ENCODE measurements at places on chromosomes 12 and 14.

GRCh38 chr14:102027951-102028350 is 58.9 kb downstream of the HSP90AA1 start:
- DNase-seq: no peak

DNA sequence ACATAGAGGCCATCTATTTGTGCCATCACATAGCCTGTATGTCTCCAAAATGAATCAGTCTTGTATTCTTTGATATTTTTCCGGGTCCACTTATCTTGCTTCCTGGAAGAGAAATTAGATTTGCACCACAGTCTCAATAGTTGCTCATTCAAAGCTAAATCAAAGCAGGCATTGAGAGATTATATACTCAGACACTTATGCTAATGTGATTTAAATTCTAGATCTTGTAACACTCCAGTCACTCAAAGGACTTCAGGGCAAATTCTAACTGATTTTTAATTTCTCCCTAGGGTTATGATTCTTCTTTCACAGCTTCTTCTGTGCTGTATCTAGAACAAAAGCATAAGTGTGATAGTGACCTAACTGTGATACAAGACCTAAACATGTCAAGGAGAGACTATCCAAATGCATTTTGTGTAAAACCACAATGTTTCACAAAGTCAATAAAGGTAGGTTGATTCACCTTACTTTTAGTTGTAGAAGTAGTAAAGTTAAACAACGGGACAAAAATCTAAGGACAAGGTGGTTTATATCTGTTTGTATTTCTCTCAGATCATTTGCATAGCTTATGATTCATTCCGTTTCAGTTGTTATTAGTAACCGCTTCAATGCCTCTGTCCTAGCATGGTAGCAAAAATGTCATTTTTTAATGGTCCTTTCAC is 26.8 kb downstream of the PLBD1 start:
- DNase-seq: no peak

DNA sequence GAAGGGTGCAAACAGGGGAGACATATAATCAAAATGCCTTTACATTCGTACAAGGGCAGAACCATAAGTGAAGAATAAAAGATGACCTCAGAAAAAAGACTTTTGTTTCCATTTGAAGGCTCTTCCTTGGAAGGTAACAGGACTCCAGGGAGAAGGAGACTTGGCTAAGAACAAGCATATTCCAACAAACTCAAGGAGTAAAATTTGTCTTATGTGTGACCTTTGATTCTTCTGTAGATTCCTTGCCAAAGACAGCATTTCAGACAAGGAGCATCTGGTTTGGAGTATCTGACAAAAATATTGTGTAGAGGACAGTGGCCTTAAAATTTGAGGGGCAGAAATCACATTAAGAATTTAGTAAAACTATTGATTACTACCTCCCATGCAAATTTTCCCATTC is 991.9 kb downstream of the FLRT2 start:
- no peak for DNase-seq

DNA sequence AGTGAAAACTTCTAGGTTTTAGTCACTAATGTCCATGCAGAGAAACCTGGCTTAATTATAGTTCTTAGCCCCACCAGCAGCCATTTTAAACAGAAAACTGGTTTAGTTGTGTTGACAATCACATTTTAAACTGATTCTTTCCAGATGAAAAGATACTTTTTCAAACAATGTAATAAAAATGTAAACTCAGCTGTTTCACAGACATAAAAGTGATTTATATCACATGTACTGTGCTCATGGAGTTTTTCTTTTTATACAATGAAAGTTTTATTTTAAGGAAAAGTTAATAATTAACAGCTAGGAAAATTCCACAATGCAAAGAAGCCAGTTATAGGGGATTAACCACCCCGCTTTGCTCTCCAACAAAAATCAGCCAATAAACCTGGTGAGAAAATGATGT is 129.7 kb downstream of the PAX9 start:
- DNase-seq: no peak

DNA sequence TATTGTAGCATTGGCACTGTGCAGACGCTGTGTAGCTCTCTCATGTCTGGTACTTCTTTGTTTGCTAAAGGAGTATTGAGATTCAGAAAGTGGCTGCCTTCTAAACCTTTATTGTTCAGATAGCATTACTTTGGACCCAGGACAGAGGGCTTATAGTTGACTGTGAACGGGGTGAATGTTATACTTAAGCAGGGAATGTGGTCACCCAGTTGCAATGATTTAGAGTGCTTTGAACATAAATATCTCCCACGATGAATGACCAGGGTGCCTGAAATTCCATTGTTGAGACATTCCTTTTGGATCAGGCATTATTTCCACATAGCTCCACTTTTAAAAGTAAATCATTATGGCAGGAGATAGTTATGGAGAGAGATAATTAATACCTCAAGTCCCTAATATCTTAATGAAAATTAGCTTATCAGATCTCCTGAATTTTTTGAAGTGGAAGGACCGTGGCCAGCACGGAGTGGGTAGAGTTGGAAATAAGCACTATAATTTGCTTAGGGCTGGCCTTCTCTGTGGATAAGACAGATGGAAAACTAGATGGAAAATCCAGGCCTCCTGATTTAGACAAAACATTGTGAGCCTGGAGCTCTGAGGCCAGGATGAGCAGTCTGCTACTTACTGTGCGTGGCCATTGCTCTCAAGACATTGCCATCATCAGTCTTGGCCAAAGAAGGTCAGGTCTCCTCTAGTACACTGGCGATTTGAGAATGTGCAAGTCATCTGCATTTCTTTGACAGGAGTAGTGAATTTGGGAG is 114.5 kb downstream of the ETV6 start:
- DNase-seq: no peak

DNA sequence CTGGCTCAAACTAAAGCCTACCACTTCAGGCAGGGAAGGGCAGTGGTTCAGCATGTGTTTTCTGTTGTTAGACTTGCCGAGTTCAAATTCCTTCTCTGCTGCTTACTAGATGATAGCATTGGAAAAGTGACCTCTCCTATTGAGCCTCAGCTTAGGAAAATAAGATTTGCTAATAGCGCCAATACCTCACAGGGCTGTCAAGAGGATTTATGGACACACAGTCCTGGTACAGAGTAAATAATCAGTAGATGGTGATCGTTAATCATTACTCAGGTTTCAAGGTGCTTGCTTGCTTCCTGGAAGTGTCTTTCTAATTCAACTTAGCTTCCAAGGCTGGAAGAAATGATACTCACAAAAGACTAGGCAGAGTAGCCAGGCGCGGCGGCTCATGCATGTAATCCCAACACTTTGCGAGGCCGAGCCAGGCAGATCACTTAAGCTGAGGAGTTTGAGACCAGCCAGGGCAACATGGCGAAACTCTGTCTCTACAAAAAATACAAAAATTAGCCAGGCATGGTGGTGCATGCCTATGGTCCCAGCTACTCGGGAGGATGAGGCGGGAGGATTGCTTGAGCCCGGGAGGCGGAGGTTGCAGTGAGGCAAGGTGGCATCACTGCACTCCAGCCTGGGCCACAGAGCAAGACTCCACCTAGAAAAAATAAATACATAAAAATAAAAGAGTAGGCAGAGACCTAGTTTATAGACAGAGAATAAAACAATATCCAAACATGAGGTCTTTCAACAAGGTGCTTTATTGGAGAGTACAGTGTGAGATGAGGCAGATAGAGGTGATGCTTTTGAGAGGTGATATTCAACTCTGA is 6.0 kb downstream of the PLA2G1B start:
- DNase-seq: no peak

DNA sequence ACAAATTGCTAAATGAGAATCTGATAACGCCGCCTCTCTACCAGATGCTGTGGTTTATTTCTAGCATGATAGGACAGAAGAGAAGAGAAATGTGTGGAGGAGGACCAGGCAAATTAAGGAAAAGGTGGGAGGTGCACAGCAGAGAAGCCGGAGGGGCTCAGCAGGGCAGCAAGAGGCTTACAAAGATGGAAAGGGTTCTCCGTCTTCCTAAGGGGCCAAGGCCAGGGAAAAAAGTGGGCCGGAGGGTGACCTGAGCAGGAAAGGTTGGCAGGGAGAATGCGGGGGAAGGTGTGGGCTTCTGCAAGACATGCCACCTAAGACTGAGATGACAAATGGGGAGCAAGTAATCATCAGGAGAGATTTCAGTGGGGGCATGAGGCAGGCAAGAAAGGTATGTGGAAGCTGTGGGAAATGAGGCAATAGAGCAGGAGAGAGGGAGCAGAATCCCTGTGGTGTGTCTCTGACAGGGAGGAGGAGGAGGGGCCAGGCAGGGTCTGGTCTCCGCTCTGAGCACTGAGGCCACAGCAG is 18.7 kb downstream of the MANSC1 start:
- DNase-seq: no peak

GRCh38 chr14:71783786-71784185 is 148.4 kb upstream of the RGS6 start:
- no peak for DNase-seq

- peak; percentile 25 for DNase-seq
Observed at GRCh38 chr14:91115986-91116770, 2.3 kb downstream of the DGLUCY start.

DNA sequence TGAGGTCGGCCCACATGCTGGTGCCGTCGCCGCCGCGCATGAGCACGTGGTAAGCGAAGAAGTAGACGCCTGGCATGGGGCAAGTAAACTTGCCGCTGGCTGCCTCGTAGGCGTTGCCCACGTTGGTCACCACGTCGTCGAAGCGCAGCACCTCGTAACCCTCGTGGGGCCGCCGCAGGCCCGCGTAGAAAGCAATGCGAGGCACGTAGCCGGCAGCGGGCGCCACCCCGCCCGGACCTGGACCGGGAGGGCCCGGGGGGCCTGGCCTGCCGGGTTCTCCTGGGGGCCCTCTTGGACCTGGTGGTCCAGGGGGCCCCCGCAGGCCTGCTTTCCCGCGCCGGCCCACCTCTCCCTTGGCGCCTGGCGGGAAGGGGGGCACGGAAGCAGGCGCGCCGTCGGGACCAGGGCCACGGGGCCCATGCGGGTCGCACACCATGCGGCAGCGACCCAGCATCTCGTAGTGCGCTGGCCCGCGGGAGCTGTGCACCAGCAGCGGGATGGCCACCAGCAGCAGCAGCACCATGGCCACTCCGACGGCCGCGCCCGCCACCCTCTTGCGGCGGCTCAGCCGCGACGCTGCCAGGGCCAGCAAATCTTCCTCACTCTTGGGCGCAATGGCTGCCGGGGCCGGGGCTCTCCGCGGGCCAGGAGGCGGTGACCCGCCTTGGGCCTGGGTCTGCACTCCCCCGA is 888 bp downstream of the C1QL4 start:
- no peak for DNase-seq

DNA sequence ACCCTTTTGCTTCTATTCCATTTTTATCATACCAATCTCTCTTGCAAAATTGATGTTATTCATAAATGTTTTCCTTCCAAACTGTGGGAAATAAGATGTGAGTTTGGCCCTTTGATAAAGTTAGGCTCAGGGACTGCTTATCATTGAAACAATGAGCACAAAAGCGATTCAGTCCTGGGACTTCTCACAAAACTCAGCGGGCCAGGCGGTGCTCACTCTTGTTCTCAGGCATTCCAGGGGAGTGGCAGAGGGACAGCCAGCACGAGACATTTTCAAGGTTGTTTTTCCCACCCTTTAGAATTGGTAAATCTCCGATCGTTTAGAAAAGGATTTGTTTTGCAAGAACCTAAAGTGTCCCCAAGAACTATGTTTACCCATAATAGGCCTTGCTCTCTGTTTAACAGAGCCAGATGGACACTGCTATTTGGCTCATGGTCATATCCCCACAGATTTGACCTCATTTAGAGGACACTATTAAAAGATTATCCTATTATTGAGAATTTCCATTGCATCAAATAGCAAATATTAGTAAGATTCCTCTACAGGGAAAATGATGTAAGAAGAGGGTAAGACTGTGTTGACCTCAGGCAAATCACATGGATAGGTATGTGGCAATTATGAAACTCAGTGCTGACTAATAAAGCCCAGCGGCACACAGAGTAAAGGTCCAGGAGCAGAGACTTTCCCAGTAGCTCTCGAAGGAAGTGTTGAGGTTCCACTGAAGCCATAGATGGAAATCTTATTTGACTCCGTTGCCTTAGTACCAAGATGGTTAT is 102.7 kb upstream of the USP44 start:
- DNase-seq: no peak

GRCh38 chr12:122040579-122041386 is 19.1 kb downstream of the BCL7A start:
- no peak for DNase-seq

- peak; percentile 5 for DNase-seq
Observed at GRCh38 chr14:35534208-35534872, 376 bp downstream of the INSM2 start.

GRCh38 chr12:124509300-124509675 is 58.1 kb downstream of the NCOR2 start:
- no peak for DNase-seq

DNA sequence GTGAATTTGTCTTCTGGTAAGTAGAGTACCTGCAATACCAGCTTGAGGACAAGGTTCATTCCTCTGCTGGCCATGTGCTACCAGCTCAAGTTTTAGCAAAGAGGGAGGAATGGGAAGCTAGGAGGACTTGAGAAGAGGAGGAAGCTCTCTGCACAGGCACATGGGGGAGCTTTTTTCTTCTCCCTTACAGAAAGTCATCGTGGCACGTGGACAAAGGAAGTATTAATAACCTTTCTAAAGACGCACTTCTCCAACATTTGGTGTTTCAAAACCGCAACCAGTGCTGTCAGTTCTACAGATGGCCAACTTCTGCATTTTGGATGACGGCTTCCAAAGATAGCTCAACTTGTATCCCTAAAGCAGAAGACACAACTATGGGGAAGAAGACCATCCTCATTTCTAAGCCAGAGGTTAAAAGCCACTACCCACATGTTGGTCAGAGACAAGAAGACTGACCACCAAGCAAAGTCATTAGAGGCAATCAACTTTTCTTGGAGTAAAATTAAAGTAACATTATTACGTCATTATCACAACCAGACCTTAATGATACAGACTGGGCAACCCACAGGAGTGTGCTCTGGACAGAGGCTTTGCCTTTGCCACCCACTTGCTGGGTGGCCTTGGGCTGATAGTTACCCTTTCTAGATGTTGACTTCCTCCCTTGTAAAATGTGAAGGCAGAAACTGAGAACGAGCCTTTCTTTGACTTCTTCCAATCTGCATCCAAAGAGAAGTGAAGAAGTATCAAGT is 12.3 kb upstream of the TMED10 start:
- DNase-seq: no peak

- DNase-seq: no peak
Observed at GRCh38 chr14:29643433-29644211, 284.0 kb downstream of the PRKD1 start.

GRCh38 chr12:77087427-77087826 is 22.1 kb upstream of the E2F7 start:
- DNase-seq: no peak

GRCh38 chr12:112153893-112154219 is 28.5 kb downstream of the TRAFD1 start:
- DNase-seq: no peak
